Fibroblast of the conjunctiva (primary cell): ENCODE measurements at places on chromosomes 6 and 20.

- no peak for DNase-seq
These were observed 36.0 kb upstream of the FOXO3 start for GRCh38 chr6:108524528-108525248.

- DNase-seq = no peak
These were observed 210.3 kb upstream of the ARG1 start for GRCh38 chr6:131362696-131363095.

GRCh38 chr6:147281895-147282565 lies 77.8 kb downstream of the STXBP5 start:
- DNase-seq = no peak

DNA sequence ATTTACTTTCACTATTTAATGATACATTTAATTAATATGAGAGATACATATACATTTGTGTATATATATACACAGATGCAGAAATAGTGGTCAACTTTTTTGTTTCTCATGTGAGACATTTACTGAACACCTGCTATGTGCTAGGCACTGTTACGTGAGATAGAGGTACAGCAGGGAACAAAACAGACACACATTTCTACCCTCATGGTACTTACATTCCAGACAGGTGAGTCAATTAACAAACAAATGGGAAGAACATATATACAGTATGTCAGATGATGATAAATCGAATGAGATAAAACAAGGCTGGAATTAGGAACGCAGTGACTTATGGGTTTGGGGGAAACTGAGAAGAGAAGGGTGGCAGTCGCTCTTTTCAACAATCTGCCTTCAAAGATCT lies 5.1 kb downstream of the TFB1M start:
- no peak for DNase-seq

GRCh38 chr6:73747289-73747688 lies 51.3 kb downstream of the CD109 start:
- no peak for DNase-seq

DNA sequence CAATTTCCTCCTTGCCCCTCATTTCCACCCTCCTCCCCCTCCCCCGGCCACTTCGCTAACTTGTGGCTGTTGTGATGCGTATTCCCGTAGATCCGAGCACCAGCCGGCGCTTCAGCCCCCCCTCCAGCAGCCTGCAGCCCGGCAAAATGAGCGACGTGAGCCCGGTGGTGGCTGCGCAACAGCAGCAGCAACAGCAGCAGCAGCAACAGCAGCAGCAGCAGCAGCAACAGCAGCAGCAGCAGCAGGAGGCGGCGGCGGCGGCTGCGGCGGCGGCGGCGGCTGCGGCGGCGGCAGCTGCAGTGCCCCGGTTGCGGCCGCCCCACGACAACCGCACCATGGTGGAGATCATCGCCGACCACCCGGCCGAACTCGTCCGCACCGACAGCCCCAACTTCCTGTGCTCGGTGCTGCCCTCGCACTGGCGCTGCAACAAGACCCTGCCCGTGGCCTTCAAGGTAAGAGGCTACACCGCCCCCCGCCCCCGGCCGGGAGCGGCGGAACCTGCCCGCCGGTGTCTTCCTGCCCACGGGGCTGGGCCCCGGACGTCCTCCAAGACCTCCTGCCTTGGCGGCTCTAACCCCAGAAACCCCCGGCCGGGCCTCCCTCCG lies 44.9 kb upstream of the SUPT3H start:
- no peak for DNase-seq

- DNase-seq = no peak
These were observed 231.7 kb upstream of the STXBP5 start for GRCh38 chr6:146972546-146972945.

GRCh38 chr20:46791722-46792416 lies 82.4 kb downstream of the SLC2A10 start:
- DNase-seq = no peak

DNA sequence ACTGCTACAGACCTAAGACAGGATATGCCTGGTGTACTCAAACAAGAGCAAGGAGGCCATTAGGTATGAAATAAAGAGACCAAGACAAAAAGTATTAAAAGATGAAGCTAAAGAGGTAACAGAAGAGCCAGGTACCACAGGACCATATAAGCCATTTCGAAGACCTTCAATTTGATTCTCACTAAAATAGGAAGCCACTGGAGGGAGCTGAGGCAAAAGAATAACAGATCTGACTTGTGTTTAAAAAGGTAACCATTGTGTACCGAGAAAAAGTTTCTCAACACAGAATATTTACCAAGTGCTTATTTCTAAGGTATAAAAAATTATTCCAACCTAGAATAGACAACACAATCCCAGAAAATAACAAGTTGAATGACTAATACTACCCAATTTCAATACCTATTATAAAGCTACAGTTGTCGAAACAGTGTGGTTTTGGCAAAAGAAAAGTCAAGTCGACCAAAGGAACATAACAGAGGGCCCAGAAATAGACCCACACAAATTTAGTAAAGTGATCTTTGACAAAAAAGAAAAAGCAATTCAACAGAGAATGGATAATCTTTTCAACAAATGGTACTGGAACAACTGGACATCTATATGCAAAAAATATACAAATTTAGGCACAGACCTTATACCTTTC lies 125.3 kb upstream of the DST start:
- DNase-seq = no peak

DNA sequence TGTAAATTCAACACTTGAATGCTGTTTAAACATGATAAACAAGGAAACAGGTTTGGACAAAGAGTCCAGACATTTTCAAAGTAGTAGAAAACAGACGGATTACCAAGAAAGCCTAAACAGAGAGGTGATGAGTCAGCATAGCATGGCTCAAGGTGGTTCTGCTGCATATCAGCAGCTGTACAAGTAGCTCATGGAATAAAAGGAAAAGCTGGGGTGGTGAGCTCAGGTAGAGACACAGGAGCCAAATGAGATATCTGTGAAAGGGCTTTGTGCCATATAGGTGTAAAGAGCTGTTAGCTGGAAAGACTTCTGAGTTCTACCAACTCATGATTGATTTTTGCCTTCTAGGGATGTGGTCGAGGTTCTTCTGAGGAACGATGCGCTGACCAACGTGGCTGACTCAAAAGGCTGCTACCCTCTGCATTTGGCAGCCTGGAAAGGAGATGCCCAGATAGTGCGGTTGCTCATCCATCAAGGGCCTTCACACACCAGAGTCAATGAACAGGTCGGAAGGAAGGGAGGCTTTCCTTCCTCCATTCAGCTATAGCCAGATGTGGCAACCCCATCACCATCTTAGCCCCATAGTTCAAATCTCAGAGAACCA lies 80.7 kb downstream of the ANKS1A start:
- no peak for DNase-seq

DNA sequence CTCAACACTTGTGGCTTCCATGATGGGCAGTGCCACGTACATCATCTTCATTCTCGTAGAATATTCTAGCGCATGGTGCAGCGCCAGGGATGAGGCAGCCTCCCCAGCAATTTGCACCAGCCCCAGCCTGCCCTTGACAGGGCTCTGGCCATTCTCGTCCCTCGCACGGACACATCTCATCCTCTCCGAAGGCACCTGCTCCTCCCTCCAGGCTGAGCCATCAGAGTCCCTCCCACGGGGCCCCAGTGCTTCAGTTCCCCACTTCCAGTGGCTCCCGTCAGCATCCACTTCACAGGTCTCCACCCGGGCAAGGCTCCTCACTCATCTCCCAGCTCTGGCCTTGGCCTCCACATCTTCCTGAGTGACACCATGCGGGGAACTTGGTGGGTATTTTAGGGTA lies 13.3 kb upstream of the PHACTR3 start:
- no peak for DNase-seq

DNA sequence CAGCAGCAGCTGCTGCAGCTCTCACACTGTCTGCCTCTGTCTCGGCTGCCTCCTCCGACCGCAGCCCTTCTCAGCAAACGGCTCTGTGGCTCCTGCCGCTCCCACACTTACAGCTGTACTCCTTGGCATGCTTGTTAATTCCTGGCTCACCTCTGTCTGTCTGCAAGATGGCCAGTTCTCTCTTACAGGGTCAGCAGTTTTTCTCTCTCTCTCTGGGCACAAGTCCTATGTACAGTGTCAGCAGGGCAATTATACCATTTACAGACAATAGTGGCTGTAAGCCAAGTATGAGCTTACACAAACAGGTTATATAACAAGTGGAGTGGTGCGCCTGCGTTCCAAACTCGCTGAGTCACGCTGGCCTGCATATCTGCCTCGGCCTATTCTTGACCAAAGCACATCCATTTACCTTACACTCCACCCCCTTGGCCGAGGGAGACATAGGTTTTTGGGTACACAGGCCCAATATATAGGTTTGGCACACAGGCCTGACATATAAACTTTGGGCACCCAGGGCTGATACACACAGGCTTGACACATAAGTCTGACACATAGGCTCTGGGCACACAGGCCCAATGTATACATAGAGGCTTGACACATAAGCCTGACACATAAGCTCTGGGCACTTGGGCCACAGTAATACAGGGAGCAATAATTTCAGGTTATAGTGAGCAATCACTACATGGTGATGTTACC lies 4.4 kb downstream of the ZKSCAN3 start:
- no peak for DNase-seq

DNA sequence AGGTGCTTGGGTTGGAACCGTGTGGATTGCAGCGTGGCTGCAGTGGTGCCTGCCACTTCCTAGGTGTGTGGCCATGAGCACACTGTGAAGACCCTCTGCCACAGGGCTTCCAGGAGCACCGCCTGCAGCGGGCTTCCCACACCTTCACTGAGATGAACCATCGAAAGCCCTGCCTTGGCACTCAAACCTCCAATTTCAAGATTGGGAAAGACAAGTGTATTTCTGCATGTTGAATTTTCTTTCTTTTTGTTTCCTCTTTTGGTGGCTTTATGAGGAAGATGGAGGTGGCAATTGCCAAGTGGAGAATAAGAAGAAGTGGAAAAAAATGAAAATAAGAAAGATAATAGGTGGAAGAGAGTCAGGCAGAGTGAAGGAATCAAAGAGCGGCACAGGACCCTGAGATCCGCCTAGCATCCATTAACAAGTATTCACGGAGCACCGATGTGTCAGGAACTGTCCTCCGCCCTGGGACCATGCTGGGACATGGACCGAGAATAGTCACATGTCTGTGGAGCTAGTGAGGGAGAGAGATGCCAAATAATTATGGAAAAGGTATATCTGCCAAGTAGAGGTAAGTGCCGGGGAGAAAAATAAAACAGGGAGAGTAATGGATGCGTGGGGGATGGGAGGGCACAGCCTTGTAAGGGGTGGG lies 159.9 kb downstream of the BCAS1 start:
- DNase-seq = no peak

DNA sequence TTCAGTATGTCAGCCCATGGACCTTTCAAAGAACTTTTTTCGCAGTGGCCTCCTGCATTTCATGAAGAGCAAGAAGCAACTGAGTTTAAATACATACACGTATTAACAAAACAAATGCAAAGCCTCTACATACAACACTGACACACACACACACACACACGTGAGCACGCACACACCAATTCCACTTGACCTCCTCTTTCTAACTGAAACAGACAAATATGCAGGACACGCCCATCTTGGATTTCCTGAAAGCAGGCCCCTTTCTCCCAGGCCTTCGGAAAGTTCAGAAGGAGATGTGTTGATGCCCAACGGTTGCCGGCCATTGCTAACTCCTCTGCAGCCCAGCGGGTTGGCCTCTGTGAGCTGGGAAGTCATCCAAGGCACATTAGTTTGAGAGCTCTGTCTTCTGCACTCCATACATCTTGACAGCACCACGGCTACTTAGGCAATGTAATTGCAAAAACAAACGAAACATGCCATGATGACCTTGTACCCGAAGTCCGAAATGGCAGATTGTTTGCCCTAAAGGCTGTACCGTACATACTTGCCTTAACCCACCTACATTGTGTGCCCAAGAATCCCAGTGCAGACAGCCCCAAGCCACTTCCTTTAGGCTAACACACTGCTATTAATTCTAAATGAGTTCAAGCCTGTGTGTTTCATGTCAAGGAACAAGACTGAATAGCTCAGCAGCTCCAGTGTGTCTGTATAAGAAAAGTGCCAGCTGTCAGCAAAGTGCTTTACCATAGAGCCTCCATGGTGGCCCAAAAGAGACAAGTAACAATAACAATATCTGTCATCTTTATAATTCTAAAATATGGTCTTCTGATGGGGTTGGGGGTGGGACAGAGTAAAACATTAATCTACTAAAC lies 138.8 kb upstream of the RNF217 start:
- no peak for DNase-seq

- no peak for DNase-seq
These were observed 5.7 kb downstream of the STXBP5 start for GRCh38 chr6:147209762-147210449.

DNA sequence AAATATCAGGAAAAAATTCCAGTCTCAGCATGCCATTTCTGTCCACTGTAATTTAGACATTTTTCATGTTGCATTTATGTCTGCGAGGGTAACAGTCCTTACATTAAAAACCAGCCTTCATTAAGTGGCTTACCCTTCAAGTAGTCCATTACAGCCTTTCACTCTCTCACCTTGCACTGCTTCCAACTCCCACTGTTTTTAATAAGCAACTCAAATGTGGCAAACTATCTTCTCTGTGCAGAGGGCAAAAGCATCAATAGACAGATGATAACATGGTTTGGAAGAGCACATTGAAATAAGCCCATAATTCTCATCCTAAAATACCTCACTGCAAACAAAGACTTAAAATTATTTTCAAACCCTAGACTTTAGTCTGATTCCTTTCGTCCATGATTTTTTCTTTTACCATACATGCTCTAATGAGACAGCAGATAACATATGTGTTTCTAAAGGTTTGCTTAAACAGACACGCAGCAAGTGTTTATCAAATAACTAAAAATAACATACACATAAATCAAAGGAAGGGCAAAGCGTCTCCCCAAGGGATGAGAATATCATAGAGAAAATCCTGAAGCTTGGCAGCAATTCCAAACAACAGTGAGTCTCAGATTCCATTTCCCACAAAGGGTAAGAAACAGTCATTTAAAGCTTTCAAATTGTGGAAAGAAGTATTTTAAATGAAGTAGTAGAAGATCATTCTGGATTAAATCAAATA lies 130.4 kb downstream of the PTPRK start:
- DNase-seq = no peak

DNA sequence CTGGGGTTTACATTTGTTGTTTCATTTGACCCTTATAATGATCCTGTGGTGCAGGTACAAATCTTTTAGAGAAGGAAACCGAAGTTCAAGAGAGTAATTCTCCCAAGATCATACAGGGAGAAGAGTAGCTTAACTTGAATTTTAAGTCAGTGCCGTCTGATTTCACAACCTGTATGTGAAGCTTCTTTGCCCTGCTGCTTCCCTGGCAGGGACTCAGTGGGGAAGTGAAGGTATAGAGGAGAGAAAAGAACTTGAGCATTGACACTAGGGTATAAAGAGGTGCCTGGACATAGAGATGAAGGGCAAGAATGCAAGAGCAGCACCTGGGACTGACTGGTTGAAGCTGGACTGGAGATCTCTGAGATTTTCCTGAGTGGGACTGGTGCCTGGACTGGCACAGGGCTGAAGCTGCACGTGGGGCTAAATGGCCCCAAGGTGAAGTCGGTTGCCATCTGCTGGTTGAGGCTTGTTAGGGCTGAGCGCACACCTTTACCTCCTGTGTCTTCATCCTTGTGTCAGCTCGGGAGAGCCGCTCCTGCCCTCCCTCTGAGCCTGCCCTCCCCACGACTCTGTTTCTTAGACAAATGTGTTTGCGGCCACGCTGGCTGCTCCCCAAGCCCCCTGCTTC lies 41.8 kb downstream of the FARS2 start:
- no peak for DNase-seq
